ENCODE measurements at places on chromosomes 6 and 20.

GRCh38 chr6:41683523-41684310 is 45.4 kb downstream of the MDFI start:
- peak; percentile 71 for DNase-seq

GRCh38 chr6:107819964-107820337 is 4.2 kb downstream of the SCML4 start:
- DNase-seq, result no peak

DNA sequence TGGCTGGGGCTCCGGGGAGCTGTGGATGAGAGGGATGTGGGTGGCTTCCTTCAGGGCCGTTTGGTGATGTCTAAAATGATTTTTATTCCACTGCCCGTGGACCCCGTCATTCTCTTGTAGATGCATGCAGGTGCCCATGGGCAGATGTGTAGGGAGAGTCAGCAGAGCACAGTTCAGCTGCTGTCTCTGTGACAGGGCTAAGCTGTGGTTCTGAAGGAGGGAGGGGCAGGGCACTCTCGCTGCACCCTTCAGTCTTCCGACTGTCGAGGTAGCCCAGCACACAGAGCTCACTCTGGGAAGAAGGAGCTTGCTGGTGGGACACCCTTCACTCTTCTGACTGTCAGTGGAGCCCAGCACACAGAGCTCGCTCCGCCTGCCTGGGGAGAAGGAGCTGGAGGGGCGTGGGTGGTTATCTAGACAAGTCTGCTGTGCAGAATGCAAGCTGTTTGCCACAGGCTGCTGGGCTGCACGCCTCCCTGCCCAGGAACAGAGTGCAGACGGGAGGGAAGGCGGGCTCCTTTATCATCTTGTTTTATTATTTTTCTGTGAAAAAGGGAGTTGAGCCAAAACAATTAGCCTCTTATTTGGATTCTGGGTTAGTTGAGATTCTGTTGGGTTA is 28.4 kb upstream of the ADRM1 start:
- no peak for DNase-seq

- DNase-seq, result no peak
Measured at GRCh38 chr6:50845499-50846143, 26.9 kb downstream of the TFAP2B start.

GRCh38 chr6:79246891-79247290 is 12.4 kb upstream of the HMGN3 start:
- DNase-seq, result no peak

- no peak for DNase-seq
Measured at GRCh38 chr6:105135907-105136430, 43.8 kb downstream of the POPDC3 start.

GRCh38 chr20:4573564-4574355 is 147.9 kb upstream of the PRND start:
- no peak for DNase-seq

DNA sequence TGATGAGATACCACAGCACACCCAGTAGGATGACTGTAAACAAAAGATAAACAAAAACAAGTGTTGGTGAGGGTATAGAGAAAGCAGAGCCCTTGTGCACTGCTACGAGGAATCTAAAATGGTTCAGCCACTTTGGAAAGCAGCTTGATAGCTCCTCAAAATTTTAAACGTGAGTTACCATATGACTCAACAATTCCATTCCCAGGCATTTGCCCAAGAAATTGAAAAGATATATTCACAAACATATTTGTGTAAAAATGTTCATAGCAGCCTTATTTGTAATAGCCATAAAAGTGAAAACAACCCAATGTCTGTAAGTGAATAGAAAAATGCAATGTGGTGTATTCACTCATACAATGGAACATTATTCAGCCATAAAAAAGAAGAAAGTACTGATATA is 141.0 kb upstream of the BTBD3 start:
- no peak for DNase-seq

DNA sequence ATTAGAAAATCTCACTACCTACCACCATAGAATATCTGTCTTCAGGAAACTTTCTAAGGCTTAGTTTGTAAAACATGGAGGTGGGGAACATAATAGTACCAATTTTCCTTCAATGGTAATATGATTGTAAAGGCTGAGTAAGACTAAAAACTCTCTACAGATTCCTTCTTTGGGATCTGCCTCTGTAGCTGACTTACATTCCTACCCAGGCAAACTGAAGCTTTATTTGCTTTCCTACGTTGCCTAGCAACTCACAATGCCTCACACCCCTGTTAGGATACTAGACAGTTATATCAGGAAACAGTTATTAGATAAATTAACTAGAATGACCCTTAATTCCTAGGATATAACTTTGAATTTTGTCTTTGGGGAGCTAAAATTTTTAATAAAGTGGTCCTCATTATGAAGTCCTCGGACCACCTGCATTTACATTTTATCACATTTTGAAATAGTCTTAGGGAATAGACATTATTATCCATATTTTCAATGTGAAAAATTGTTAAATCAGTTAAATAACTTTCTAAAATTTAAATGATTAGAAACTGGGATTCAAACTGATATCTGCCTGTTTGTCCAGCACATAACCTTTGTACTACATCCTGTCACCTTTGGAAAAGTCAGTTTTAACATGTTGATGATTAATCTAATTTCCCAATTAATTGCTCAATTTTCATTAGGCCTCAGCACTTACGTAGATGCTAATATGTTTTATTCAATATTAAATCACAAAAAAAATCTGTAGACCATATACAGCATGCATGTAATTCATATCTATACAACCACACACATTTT is 591.4 kb downstream of the RNF144B start:
- no peak for DNase-seq

DNA sequence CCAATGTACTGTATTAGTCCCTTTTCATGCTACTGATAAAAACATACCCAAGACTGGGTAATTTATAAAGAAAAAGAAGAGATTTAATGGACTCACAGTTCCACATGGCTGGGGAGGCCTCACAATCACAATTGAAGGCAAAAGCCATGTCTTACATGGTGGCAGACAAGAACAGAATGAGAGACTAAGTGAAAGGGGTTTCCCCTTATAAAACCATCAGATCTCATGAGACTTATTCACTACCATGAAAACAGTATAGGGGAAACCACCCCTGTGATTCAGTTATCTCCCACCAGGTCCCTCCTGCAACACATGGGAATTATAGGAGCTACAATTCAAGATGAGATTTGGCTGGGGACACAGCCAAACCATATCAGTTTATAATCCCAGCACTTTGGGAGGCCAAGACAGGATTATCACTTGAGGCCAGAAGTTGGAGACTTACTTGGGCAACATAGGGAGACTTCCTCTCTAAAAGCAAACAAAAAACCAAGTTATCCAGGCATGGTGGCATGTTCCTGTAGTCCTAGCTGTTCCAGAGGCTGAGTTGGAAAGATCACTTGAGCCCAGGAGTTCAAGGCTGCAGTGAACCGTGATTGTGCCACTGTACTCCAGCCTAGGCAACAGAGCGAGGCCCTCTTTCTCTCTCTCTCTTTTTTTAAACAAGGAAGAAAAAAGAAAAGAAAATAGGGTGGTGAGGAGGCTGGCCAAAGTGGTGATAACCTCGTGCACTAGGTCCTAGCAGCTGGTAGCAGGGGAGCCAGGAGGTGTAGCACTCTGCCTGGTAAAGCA is 22.9 kb upstream of the DDR1 start:
- no peak for DNase-seq

DNA sequence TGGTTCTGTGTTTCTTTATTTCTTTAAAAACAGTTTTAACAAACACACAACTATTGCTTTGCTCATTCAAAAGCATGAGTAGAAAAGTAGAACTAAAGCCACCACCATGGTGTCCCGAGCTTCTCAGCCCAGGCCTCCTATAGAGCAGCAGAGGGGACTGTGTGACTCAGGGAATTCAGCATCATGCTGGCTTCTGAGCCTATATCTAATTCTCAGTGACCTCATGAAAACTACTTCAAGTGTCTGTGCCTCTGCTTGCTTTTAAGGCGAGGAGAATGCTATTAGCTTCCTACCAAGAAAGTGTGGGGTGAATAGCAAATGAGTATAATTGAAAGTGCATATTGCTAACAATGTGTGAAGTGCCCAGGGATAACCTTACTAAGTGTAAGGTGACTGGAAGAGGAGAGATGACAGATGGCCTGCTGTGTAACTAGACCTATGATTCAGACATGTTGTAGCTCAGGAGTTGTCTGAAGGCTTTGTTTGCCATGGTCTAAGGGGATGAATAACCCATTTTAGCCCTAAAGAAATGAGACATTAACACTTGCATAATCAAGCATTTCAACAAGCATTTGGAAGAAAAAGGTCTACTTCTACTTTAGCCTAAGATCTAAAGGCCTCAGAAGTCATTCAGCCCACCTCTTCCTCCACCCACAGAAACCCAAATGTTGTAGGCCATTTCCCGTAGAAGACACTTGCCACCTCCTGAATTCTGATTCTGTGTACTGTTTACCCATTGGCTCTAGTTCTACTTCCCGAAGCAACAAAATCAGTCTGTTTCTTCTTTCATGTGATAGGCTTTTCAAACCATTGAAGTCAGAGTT is 121.5 kb upstream of the ARG1 start:
- DNase-seq, result no peak

GRCh38 chr20:64155258-64156135 is 8.8 kb upstream of the MYT1 start:
- DNase-seq, result no peak

DNA sequence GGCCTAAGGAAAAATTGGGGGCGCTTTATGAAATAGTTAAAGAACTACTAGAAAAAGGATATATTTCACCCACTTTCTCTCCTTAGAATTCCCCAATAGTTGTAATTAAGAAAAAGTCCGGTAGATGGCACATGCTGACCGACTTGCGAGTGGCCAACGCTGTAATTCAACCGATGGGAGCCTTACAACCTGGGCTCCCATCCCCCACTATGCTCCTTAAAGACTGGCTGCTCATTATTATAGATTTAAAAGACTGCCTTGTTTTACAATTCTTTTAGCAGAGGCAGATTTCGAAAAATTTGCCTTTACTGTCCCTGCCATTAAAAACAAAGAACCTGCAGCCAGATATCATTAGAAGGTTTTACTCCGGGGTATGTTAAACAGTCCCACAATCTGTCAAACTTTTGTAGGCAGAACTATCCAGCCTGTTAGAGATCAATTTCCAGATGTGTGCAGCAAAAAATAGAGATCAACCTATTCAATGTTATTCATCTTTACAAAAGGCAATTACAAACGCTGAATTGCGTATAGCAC is 58.5 kb upstream of the PRSS16 start:
- peak; percentile 16 for DNase-seq

DNA sequence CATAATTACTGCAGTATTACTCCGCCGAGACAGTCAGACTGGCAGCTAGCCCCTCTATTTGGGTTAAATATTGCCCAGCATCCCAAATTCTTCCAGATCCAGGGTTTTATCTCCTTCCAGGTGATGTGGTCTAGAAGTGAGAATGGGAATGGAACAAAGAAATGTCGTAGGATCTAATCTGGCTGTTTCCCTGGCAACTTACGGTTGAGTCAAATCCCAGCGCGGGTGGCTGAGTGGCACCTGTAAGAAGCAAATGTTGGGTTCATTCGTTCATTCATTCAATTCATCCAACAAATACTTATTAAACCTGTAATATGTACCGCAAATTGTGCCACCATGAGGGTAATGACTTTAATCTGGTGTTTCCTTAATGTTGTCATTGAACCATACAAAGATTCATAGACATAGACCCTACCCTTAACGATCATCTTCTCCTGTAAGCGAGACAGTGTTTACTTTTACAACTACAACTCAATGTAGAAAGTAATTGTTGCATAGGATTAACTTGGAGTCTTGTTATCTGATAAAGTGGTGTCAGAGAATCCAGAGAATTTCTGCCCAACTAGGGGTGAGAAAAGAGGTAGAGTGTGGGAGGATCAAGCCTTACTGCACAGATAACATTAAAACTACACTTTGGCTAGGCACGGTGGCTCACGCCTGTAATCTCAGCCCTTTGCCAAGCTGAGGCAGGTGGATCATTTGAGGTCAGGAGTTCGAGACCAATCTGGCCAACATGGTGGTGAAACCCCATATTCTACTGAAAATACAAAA is 91.3 kb upstream of the ADGRF1 start:
- DNase-seq, result no peak

DNA sequence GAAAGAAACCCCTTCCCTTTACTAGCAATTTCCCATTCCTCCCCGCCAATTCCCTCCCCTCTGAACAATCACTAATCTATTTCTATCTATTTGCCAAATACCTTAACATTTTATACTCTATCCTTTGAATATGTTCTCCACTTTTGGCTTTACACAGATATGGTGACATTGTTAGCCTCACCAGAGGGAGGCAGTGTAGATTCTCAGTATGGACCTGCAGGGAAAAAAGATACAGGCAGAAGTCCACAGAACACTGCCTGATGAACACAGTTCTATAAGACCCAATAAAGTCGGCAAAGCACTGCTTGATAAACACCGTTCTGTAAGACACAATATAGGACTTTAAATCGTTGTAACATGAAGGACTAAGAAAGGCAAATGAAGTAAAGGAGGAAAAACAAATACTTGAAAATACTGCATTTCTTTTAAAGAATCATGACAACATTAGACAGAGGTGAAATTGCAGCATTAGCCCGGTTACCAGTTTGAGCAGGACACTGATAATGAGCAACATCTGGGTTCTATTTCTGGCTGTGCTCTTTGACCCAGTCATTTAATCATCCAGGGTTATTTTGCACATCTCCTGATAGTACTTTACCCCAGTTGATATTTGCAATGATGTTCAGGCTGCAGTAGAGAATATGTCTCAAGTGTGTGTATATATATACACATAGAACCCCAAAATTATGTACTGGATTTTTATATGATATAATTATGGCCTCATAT is 296.8 kb downstream of the UTRN start:
- no peak for DNase-seq

GRCh38 chr6:154951345-154952200 is 43.5 kb upstream of the TIAM2 start:
- no peak for DNase-seq

DNA sequence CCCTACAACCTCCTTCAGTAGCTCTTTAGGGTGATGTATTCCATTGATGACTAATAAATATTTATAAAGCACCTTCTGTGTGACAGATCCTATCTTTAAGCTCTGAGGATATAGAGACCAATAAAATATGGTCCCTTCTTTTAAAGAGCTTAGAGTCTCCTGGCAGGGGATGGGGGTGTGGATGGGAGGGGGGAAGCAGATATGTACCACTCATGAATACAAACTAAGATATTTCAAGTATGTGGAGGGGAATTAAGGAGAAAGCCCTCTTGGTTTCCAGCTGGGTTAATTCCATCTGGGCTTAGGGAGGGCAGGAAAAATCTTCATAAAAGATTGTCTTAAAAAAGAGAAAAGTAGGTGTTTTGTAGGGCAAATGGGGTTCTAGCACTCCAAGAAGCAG is 21.6 kb upstream of the FBXO9 start:
- DNase-seq, result no peak

- no peak for DNase-seq
Measured at GRCh38 chr6:168773788-168774187, 332.8 kb downstream of the SMOC2 start.

DNA sequence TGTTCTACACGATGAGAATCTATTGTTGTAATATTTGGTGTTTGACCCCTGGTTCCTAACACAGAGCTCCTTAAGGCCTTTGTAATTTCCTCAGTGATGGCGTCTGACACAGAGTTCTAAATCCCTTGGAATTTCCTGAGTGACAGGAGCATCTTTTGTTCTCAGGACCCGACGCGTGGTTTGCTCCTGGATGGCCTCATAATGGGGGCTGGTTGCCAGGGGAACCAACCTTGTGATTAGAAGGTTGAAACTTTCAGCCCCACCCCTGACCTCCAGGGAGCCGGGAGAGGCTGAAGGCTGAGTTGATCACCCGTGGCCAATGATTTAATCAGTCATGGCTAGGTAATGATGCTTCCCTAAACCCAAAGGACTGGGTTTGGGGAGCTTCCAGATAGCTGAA is 20.5 kb upstream of the ZNF133 start:
- no peak for DNase-seq

GRCh38 chr6:13001927-13002326 is 285.4 kb downstream of the PHACTR1 start:
- DNase-seq, result no peak
